Mesenchymal stem cell (in vitro differentiated cells and primary cell): ENCODE measurements at places on chromosomes 2 and 18.

- H3K27ac ChIP-seq = no peak overlapping the region
- no peak for DNase-seq
- no peak overlapping the region for H3K4me3 ChIP-seq
- no peaks in the 10 kb centered on the region for H3K27me3 ChIP-seq
Measured at GRCh38 chr2:181446985-181447384, 10.2 kb upstream of the ITGA4 start.

- no peak for DNase-seq
- H3K4me3 ChIP-seq = no peak overlapping the region
- no peaks in the 10 kb centered on the region for H3K27me3 ChIP-seq
- peaks cover 8% of the 10 kb centered on the region for H3K36me3 ChIP-seq
Measured at GRCh38 chr2:195695002-195695631, 38.1 kb downstream of the SLC39A10 start.

DNA sequence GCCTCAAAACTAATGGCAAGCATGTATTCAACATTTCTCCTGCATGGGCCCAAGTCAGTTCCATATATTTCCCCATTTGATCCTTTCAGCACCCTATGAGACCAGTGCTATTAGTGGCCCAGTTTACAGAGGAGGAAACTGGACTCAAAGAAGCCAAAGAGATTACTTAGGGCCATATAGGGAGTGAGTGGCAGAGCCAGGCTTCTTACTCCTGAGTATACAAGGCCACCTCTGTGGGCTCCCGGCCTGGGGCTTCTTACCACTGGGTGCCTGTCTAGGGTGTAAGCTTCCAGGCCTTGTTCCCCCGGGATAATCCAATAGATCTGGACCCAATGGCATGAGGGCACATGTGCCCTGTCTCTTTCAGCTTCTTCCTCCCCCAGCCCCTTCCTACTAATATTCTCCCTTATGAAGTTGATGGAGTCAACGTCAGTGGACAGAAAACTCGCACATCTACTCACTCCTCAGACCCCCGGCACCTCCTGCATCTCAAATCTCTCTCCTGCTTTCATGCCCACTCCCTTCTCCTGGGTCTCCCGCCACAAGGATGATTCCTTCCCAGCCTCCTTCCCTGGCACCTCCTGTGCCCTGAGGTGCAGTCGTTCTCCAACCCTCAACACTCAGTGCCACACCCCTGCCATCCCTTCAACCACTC lies 222.6 kb downstream of the ANAPC1 start:
- H3K36me3 ChIP-seq = no peaks in the 10 kb centered on the region
- no peak overlapping the region for H3K27ac ChIP-seq
- no peaks in the 10 kb centered on the region for H3K27me3 ChIP-seq
- H3K4me1 ChIP-seq = peaks cover 21% of the 10 kb centered on the region
- no peak for DNase-seq

- DNase-seq = peak; percentile 98
- H3K27ac ChIP-seq = peak overlapping the region; percentile 92
- peaks cover 12% of the 10 kb centered on the region for H3K4me1 ChIP-seq
- no peaks in the 10 kb centered on the region for H3K27me3 ChIP-seq
- peak overlapping the region; percentile 82 for H3K4me3 ChIP-seq
- peaks cover 19% of the 10 kb centered on the region for H3K36me3 ChIP-seq
Measured at GRCh38 chr2:38076710-38077430, 919 bp upstream of the CYP1B1 start.

GRCh38 chr2:218970894-218971293 lies 11.4 kb downstream of the CDK5R2 start:
- no peak overlapping the region for H3K27ac ChIP-seq
- H3K4me3 ChIP-seq = no peak overlapping the region
- H3K36me3 ChIP-seq = no peaks in the 10 kb centered on the region
- H3K4me1 ChIP-seq = no peaks in the 10 kb centered on the region

GRCh38 chr2:205347899-205348298 lies 334.4 kb upstream of the NRP2 start:
- no peak overlapping the region for H3K4me3 ChIP-seq
- H3K4me1 ChIP-seq = peaks cover 1% of the 10 kb centered on the region
- no peaks in the 10 kb centered on the region for H3K27me3 ChIP-seq
- H3K27ac ChIP-seq = no peak overlapping the region
